Thoracic aorta (tissue), 2 donors: ENCODE measurements at places on chromosomes 4 and X.
A peak's percentile ranks its signal among the peaks of the same experiment; 100 is the strongest.

DNA sequence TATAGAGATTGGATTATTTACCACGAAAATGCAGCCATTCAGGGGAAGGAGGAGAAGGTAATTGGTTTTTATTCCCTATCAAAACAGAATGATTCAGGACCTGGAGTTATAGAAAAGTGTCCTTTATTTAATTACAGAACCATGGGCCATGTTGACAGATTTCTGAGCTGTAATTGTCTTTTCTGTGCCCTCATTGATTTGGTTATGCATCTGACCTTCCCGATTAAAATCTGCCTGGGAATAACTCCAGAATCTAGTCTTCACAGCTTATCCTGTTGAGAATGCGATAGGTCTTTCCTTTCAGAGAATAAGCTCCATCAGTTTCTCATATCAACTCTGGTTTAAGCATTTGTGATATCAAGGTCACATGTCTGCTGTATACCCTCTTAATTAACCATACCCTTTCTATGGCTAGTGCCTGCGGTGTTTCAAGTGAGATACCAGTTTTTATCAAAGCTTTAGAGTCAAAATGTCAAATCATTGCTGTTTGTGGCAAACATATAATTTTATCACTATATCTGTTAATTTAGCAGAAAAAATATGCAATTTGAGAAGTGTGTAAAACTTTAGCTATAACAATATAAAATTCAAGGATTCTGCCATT is 37.2 kb upstream of the ANK2 start:
- no peak for DNase-seq

DNA sequence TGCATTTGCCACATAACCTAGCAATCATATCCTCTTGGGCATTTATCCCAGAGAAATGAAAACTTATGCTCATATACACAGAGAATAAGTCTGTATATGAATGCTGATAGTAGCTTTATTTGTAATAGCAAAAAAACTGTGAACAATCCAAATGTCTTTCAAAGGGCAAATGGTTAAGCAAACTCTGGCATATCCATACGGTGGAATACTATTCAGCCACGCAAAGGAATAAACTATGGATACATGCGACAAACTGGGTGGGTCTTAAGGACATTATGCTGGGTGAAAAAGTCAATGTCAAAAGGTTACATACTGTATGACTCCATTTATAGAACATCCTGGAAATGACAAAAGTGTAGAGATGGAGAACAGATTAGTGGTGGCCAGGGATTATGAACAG is 17.6 kb upstream of the CBR4 start:
- DNase-seq, result no peak

DNA sequence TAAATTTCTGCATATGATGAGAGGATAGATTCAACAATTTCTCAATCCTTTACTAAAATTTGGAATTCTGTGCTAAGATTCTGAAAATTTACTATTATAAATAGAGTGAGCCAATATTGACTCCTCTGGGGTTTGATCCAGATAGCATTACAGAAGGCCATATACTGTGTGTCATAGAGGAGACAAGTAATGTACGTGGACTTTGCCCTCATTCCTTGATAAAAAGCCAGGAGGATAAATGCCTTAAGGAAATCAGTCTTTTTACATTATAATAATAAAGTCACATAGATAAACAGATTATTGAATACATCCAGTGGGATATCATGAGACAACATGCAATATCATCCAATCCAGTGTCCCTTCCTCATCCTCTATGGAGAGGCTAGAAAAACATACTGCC is 188.0 kb upstream of the HDX start:
- no peak for DNase-seq

DNA sequence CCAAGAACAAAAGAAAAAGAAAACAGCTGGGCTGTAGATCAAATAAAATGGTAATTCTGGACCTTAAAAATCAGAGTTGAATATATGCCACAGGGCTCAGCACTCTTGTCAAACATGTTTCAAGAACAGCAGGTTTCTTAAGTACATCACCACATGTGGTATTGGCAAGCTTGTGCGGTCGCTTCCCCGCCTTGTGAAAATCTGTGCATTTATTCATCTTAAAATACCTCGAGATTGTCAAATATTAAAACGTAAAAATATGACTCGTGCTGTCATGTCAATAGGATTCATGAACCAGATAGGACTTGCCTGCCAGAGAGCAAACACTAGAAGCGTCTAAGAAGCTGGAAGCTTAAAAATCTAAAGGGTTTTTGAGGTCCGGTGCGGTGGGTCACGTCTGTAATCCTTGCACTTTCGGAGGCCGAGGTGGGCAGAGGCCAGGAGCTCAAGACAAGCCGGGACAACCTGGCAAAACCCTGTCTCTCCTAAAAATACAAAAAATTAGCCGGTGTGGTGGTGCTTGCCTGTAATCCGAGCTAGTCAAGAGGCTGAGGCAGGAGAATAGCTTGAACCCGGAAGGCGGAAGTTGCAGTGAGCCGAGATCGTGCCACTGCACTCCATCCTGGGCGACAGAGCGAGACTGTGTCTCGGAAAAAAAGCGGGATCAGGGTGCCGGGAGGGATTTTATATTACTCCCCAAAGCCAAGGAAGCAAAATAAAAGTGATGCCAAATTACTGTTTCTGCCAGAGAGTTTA is 40.2 kb upstream of the TMEM154 start:
- no peak for DNase-seq

DNA sequence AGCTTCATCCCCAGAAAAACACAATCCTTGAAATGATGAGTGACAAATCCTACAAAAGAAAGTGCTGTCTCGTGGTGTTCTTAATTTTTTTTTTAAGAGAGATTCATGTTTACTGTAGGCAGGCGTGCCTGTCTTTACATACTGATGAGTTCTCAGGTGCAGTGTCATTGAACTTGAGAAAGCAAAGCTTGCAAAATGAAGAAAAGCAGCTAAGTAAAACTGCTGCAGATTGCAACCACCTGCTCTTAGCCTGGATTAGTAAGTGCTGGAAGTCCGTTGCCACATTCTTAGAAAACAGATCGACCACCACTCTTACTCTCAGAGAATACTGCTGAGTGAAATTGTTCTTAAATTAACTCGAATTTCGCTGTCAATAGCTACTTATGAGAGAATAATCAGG is 854.6 kb downstream of the TRIML1 start:
- DNase-seq, result no peak

GRCh38 chrX:139831675-139832456 is 101.0 kb downstream of the ATP11C start:
- no peak for DNase-seq

DNA sequence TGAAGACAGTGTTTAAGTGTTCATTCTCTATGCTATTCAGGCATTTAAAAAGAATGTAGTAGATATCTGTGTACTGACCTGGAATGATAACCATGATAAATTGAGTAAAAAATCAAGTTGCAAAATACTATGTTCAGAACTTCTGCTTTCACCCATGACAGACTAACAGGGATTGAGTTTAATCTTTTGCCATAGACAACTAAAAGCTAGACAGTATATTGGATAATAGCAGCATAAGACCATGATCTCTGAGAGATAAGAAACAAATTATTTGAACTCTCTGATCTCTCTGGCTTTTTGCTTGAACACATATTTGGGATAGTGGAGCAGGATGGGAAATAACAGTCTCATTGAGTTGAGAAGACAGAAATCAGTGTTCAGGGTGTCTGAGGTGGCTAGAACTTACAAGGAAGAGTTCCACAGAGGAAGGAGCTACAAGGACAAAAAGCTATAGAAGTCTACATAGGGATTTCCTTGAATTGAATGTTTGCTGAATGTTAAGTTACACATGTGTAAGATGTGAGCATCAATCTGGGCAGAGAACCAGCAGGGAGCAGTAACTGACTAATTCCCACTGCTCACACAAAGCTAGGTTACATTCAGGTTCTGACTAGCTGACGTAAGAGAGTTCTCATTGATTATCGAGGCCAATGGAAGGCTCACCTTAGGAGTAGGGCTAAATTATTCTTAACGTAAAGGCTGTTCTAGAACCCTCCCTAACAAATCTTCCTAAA is 60.4 kb downstream of the SLC30A9 start:
- no peak for DNase-seq

DNA sequence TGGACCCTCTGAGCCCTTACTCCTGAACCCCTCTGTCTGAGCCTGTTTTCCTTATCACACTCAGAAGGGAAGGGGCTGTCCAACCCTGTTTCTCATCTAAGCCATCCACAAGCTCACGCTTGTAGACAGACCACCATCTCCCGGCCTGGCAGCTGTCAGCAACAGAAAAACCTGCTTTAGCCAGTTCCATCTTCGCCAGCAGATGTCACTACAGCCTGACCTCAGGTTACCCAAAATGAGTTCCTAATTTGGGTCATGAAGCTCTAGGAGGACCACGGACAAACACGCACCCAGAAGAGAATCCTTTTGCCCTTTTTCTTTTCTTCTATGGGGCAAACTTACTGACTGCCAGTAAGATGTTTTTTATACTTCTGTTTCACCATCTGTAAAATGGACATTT is 445.4 kb downstream of the BCOR start:
- no peak for DNase-seq

- DNase-seq, result peak; percentile 9
These were observed 151.3 kb downstream of the USP46 start for GRCh38 chr4:52507774-52508173.

GRCh38 chr4:52852711-52853110 is 9.4 kb upstream of the RASL11B start:
- no peak for DNase-seq

DNA sequence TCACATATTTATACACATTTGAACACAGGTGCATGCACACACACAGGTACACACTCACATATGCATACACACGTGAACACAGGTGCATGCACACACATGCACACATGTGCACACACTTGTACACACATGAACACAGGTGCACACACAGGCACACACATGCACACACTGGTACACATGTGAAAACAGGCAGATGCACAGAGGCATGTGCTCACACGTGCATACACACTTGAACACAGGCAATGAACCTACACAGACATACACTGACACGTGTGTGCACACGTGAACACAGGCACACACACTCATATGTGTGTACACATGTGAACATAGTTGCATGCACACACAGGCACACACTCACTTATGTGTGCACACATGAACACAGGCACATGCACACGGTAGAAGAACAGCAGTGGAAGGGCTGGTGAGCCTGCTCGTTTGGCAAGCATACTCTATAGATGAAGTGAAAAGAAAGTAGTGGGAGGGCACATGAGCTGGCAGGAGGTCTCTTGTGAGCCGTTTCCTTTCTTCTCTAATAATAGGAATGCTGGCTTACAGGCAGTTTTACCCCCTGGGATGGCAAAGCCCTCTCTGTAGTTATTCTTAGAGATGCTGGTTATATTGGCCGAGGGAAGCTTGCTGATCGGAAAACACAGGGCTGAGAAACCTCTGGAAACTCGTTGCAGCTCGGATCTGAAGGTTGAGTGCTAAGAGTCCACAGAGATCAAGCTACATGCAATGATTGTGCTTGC is 279.6 kb upstream of the CLNK start:
- DNase-seq, result no peak

DNA sequence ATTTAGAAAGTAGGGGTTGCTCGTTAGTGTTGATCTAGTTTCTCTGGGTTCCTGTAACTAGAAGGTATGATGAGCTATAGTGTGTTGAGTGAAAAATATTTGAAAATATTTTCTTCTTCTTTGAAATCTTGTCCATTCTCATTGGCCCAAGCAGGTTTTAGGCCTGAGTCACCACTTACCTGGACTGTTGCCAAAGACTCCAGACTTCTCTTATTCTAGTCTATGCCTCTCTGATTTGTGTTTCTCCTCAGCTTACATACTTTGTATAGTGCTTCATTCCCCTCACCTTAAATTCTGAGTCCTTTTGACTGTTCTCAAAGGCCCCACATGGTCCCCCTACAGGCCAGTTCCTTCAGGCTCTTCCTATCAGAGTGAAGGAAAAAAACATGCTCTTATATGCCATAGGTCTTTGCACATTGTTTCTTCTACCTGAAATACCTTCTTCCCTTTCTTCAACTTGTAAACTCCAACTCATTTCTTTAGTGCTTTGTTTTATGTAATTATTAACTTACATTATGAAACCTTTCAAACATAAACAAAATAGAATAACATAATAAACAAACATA is 258.2 kb downstream of the PPP1R2C start:
- DNase-seq, result peak; percentile 3

- DNase-seq, result peak; percentile 48
These were observed 8.4 kb downstream of the UBE2K start for GRCh38 chr4:39706334-39706733.
